Endothelial cell of umbilical vein (primary cell): ENCODE measurements at places on chromosomes 12 and 14. TPM values are rescaled to one million over a fixed set of nuclear protein-coding genes. Genes with fewer than 3 reads are reported as not detected.

The NELL2 gene
- total RNA-seq = 0.49 and 0.62 TPM in 2 replicates

The CCDC175 gene
- total RNA-seq = not detected in 2 replicates

DNA sequence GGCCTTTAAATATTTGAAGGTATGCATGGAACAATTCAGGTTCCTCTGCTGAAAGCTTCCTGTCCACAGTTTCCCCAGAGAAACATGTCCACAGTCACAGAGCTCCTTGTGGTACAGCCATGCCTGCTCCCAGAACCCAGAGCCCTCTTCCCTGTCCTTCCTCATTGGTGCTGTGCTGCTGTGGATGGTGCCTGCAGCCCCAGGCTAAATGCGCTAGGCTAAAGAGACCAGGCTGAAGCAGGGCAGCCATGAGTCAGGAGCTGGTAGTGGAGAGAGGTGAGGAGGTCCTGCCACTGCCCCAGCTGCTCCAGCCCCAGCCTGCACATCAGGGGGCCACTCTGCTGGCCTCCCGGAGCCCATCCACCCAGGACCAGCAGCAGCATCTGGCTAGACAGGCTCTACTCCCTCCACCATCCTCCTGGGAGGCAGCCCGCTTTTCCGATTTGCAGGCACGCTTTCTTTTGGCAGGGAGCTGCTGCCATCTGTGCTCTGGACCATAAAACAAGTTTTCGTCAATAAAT lies 65.4 kb upstream of the DDX11 start:
- DNase-seq = no peak

The OR6C6 gene
- not detected in 2 replicates for total RNA-seq

GRCh38 chr12:120328228-120328627 lies 649 bp upstream of the PLA2G1B start:
- no peak for DNase-seq

The HCAR2 gene
- not detected in 2 replicates for total RNA-seq

DNA sequence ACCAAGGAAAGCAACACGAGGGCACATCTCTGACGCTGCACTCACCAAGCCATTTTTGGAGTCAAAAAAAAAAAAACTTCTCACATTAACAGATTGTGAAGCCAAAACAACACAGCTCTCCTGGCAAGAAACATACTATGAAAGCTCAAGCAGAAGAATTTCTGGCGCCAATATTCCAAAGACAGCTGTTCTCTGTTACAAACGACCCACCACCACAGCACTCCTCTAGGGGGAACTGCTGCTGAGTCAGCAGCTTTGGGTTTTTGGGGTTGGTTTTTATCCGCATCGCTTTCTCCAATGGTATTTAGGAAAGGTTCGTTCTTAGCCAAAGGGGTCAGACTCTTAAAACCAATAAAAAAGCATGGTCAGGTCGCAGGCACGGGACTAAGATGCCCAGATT lies 379.4 kb downstream of the RPS29 start:
- DNase-seq = no peak

DNA sequence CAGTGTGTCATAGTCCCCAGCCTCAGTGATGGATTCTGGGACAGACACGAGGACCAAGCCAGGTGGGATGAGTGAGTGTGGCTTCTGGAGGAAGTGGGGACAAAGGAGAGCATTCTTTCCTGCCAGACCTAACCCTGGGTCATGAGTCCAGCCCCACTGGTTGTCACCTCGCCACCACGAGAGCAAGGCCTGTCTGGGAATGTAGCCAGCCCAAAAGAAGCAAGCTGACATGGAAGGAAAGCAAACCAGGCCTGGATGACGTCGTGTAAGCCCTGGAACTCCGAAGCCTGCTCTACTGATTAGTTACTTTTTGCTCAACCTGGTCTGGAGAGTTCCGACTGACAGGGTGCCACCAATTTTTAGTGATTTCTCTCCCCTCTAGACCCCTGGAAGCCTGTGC lies 105.9 kb downstream of the SINHCAF start:
- DNase-seq = no peak

DNA sequence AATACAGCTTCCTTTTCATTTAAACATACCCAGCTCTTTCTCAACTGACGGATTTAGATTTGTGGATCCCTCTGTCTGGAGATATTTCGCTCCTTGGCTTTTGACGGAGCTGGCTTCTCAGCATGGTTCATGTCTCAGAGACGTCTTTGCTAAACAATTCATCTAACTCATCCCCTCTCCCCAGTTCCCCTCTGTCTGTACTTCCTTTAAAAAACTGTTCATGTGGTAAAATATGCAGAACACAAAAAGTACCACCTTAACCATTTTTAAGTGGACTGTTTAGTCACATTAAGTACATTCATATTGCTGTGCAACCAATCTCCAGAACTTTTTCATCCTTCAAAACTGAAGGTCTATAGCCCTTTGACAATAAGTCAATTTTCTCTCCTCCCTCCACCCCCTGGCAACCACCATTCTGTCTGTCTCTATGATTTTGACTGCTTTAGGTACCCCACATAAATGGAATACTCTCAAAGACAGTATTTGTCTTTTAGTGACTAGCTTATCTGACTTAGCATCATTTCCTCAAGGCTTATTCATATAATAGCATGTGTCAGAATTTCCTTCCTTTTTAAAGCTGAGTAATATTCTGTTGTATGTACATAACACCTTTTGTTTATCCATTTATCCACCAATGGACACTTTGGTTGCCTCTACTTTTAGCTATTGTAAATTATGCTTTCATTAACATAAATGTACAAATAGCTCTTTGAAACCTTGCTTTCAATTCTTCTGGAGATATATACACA lies 399.8 kb upstream of the SOX5 start:
- peak; percentile 73 for DNase-seq

The WNT1 gene
- total RNA-seq = not detected in 2 replicates

DNA sequence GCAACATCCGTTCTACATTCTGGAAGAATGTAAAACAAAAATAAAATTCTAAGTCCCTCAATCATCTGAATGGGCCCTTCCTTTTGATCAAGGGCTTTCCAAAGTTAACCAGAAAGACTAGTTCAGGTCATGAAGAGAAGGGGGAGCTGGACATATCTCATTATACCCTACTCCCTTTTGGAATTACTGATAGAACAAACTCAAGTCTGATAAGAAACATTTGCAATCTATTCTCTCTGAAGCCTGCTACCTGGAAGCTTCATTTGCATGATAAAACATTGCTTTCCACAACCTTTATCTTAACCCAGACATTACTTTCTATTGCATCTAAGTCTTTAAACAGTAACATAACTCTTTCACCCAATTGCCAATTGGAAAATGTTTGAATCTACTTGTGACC lies 8.3 kb upstream of the ACSM4 start:
- no peak for DNase-seq

DNA sequence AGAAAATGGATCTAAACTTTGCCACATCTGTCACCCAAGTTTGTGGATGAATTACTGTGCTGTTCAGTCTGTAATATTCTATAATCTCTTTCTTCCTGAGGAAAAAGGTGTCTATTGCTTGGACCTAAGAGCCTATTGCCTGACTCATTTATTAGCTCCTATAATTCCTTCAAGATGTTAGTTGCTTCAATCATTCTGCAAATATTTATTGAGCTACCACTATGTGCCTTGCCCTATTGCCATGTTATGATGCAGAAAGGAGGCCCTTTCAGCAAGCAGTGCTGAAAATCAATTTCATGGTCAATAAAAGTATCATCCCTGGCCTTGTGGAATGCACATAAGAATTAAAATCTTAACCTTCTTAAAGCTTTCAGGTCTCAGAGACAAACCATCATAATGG lies 113.6 kb downstream of the CCER1 start:
- DNase-seq = no peak

The FOXN3 gene
- total RNA-seq = 41.8 and 44.7 TPM in 2 replicates

- DNase-seq = no peak
Observed at GRCh38 chr14:26113911-26114640, 483.8 kb downstream of the NOVA1 start.
